ENCODE measurements at places on chromosomes 2 and 18. TPM values are rescaled to one million over a fixed set of nuclear protein-coding genes. Genes with fewer than 3 reads are reported as not detected.

GRCh38 chr18:35106013-35106844 lies 65.0 kb downstream of the MAPRE2 start:
- no peak for DNase-seq

GRCh38 chr2:204359076-204359475 lies 186.2 kb upstream of the PARD3B start:
- DNase-seq: no peak

CNDP1 gene
- total RNA-seq: not detected

DNA sequence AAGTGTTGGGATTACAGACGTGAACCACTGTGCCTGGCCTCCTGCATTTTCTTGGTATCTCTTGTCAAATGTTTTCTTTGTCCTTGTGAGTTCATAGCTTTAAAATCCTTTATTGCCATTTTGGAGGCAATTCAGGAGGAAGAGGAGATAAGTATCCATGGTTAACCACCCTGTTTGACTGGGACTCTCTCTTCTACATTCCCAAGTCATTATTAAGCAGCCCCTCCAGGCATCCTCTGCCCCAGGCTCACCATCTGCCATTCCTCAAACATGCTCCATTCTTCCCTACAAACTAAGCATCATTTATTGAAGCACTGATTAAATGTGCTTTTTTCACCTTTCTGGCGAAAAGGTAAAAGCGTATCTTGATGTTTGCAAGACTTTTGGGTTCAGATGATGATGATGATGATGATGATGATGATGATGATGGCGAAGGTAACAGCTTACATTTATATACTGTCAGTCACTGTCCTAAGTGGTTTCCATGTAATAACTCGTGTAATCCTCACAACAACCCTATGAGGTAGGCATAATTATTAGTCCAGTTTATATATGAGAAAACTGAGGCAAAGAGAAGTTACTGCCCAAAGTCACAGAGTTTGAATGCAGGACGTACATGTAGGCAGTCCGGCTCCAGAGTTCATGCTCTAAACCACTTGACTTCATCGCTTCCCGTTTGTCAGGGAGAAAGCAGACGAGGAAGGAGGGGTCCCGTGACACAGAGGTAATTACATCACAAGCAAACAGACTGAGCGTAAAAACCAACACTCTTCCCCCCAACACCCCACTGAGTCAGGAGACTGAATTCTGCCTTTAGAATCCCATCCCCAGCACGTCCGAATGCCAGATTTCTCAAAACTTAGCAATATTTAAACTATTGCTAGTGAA lies 69.7 kb upstream of the ACKR3 start:
- DNase-seq: no peak

DNA sequence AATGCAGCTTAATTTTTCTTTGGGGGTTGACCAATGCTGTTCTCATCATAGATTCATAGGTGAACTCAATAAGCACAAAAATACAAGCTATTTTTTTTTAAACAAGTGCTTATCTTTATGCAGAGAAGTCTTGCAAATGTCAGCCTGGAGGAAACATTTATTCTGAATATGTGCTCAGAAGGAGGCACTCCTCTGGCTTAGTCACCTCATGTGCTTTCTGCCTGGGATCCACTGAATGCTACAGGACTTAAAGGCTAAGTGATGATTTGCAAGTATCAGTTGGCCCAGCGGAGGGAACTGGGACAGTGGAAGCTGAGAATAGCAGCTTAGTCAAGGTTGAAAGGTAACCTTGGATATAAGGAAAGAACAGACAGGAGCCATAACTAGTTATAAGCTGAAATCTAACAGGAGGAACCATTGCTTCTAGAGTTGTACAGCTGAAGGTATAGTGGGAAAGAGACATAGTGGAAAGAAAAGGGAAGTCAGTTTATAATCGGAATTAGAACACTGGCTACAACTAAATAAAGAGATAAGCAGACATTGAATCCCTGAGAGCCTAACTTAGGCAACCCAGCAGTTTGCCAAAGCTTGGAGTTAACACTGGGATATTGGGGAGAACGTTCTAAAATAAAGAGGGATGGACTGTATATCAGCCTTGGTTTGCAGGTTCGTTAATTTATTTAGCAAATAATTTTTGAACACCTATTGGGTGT lies 488.7 kb downstream of the SUCLG1 start:
- DNase-seq: no peak

DNA sequence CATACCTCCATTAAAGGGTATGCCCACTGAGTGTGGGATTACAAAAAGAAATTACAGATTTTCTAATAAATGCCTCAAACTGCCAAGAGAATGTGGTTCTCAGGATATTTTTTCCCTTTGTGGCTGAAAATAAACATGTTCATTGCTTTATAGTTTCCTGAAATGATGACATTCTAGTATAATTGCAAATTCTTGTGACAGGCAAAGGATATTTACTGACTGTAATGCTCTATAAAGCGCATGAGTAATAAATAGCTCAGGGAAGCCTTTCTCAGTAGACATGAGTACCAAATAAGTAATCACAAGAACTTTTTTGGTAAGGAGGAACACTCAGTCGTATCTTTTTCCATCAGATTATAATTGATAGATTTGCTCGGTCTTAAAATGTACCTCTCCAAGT lies 72.3 kb downstream of the FTCDNL1 start:
- no peak for DNase-seq

SFT2D3 gene
- 5.7 TPM for total RNA-seq

TEKT4 gene
- not detected for total RNA-seq

DNA sequence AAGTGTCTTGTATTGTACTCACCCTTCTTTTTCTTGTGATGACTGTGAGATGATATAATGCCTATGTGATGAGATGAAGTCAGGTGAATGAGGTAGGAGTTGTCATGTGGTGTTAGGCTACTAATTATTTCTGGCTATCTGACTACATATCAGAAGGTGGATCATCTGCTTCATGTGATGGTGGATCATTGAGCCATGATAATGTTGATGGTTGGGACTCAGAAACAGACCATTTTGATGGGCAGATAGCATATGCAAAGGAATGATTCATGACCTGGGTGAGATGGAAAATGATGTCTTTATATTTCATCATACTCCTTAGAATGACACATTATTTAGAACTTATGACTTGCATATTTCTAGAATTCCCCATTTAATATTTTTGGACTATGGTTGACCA lies 19.5 kb downstream of the ANKRD30B start:
- no peak for DNase-seq

DNA sequence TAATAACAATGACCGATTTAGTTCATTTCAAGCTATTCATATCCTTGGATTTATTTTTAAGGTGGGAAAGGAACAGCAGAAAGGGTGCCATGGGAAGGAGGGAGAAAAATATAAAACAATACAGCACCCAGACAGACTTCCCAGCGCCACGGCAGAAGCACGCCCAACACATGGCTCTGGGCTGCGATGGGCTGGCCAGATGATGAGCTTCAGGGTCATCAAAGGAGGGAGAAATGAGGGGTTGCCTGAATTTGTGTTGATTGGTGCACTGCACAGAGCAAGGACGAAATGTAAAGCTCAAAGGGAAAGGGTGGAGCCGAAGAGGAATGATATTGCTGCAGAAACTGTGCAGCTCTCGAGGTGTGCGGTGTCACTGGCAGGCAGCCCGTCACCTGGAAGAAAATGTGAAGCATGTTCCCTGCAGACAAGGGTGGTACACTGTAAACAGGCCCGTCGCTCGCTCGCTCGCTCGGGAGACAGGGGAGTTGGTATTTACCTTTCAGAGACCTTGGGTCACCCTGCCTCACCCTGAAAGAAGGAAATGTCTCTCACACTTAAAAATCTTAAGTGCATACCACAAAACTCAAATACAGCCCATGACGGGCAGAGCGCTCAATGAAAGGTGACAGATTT lies 195.5 kb upstream of the CTAGE1 start:
- DNase-seq: no peak

DNA sequence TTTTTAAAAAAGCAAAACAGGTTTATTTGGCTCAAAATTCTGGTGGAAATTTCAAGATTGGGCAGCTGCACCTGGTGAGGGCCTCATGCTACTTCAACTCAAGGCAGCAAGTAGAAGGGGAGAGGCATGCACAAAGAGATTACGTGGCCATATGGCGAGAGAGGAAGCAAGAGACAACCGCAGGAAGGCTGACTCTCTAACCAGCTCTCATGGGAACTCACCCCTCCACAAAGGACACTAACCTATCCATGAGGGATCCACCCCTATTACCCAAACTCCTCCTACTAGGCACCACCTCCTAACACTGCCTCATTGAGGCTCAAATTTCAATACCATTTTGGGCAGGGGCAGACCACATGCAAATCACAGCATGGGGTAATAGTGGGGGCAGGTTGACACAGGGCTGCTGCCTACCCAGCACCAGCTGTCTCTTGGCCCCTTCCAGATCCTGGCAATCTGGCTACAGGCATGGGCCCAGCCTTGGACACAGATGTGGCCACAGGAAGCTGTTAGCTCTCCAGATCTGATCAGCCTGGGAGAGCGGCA lies 2.0 kb upstream of the CAPN10 start:
- DNase-seq: no peak

DNA sequence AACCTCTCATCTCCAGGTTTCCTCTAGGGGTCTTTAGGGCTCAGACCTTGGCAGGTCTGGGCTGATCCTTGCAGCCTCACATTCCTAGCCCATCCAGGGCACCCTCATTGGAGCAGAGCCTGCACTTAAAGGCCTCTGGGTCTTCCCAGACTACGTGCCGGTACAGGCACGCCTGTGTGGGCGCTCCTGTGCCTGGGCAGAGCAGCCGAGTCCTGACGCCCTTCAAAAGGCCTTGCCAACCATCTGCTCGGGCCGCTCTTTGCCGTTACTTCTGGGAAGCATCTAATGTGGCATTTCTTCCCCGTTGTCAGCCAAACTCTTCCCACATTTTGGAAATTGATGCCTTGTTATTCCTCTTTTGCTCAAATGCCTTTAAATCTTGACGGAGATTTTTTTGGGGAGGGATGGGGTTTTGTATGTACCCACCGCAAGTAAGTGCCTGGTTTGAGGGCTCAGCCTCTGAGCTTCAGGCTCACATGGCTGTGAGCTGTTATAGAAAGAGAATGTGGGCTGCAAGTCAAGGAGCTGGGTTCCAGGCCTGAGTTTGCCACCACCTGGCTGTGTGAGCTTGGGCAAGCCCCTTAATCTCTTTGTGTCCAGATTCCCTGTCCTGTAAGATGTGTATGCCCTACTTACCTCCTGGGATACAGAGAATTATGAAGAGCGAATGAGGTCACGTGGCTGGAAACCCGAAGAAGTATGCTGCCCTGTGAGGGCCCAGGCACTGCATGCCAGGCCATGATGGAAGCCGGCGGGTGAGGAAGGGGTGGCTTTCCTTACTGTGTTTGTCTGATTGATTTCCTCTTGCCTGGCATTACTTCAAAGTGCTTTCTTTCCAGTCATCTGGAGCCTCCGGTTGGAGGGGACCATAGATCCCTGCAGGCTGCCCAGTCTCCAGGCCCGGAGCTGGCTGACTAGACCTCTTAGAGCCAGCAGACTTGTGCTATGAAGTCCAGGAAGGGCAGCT lies 20.6 kb downstream of the EHD3 start:
- DNase-seq: no peak

MALL gene
- total RNA-seq: 35.7 TPM

GRCh38 chr2:204591225-204591624 lies 46.0 kb downstream of the PARD3B start:
- no peak for DNase-seq

TANC1 gene
- total RNA-seq: 11.9 TPM

GRCh38 chr2:38415728-38416291 lies 38.7 kb upstream of the ATL2 start:
- DNase-seq: no peak

C1QL2 gene
- total RNA-seq: not detected

DNA sequence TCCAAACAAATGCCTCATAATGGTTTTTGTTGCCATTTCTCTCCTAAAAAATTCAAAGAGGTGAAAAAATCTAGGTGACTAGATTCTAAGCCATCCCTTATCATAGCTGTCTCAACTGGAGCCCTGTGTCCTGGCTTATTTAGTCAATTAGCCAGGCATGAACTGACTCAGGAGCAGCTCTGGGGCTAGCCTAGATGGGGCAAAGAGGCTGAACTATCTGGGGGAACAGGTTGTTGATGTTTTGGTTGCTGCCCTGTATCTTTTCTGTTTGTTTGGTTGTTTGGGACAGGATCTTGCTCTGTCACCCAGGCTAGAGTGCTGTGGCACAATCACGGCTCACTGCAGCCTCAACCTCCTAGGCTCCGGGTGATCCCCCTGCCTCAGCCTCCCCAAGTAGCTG lies 14.7 kb downstream of the GEMIN6 start:
- DNase-seq: no peak

- no peak for DNase-seq
Measured at GRCh38 chr2:241064008-241064801, 37.9 kb downstream of the MTERF4 start.

GRCh38 chr2:101756266-101756665 lies 58.8 kb downstream of the MAP4K4 start:
- DNase-seq: no peak

GALNT13 gene
- total RNA-seq: 0.52 TPM

CTDP1 gene
- total RNA-seq: 13.9 TPM

CFAP65 gene
- total RNA-seq: 1.1 TPM

SPP2 gene
- total RNA-seq: not detected

- no peak for DNase-seq
Measured at GRCh38 chr18:21040466-21040865, 71.1 kb downstream of the ROCK1 start.

- DNase-seq: no peak
Measured at GRCh38 chr2:129771418-129772189, 207.9 kb upstream of the RAB6C start.

MAP3K19 gene
- total RNA-seq: not detected

FAM110C gene
- 6.1 TPM for total RNA-seq

DNA sequence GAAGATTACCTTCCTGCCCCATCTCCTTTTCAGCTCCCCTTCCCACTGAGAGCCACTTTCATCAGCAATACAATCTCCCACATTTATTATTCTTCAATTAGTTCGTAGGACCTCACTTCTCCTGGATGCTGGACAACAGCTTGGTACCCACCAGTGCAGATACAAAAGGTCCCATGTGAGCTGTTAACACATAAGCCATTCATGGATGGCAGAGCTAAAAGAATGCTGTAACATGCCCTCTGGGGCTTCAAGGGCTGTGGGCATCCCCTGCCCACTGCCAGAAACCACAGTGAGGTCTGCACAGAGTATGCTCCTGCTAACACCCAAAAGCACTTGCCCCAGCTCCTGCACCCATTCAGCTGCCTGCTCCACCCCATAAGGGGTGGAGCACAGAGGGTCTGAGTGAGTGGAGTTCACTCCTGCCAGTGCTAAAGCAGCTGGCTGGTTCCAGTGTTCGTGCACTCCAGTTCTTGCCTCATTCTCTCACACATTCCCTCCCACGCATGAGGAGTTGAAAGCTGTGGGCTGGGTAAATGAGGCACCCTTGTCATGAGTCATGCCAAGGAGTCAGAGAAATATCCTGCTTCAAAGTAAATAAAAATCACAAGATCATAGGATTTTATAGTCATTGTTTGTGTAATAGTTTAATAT lies 305.9 kb upstream of the TMEFF2 start:
- peak; percentile 89 for DNase-seq

GRCh38 chr2:57549642-57550102 lies 496.9 kb upstream of the VRK2 start:
- DNase-seq: no peak

GRCh38 chr2:238097988-238098871 lies 1.9 kb upstream of the ESPNL start:
- DNase-seq: no peak

CCDC85A gene
- 0.07 TPM for total RNA-seq

- no peak for DNase-seq
Measured at GRCh38 chr2:38444247-38444646, 67.2 kb upstream of the ATL2 start.

- no peak for DNase-seq
Measured at GRCh38 chr2:142973160-142973821, 95.8 kb downstream of the KYNU start.

Data from epithelial cell of proximal tubule (primary cell).